RWPE2 (cell line): ENCODE measurements at places on chromosomes 7 and 10.

DNA sequence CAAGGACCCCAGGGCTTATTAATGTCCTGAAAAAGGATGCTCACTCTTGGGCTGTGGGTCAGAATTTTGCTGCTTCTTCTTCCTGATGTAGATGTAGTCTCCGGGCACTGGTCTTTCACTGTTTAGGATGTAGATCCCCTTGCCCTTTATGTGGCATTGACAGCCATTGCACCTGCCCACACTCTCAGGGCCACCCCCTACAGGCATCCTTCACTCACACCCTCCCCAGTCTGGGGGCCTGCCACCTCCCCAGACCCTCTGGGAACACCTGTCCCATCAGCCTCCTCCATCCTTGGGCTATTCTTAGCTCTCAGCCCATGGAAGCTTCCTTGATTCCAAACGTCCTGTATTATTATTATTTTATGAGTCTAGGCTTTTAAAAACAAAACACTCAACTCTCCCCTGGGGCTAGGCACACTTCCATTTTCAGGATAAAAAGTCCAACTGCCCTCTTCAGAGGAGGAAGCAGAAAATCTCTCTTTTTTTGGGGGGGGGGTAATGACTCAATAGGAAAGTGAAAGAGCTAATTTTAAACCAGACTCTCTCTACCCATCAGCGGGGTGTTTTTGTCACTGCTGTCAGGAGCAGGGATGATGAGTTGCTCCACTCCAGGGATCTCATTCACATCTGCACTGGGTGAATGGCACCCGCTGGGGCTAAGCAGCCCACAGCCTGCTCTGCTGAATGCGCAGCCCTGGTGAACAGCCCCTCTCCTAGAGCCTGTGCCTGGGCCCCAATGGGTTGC, 11.5 kb upstream of the KLRG2 start:
- no peak for DNase-seq

GRCh38 chr7:21422751-21423150, 5.1 kb upstream of the SP4 start:
- DNase-seq = no peak

- peak; percentile 55 for DNase-seq
Observed at GRCh38 chr7:2528481-2529095, 9.0 kb downstream of the LFNG start.

GRCh38 chr10:95784279-95784913, 28.4 kb downstream of the ENTPD1 start:
- no peak for DNase-seq

DNA sequence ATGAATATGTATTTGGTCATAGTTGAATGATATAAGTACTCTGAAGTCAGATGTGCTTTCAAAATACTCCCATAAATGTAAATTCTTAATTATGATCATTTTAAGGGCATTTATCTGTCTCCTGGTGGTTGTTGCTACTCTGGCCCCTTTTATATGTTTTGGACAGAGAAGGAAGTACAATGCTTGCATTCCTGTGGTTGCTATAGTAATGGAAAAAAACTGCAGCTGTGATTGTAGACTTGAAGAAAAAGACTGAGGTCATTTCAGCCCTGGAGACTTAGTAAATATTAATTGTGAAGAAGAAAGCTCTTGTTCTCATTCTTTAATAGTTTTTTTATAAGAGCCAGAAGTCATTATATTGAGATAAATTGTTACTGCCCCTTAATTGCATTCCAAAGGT, 70.2 kb upstream of the FERD3L start:
- DNase-seq = no peak

DNA sequence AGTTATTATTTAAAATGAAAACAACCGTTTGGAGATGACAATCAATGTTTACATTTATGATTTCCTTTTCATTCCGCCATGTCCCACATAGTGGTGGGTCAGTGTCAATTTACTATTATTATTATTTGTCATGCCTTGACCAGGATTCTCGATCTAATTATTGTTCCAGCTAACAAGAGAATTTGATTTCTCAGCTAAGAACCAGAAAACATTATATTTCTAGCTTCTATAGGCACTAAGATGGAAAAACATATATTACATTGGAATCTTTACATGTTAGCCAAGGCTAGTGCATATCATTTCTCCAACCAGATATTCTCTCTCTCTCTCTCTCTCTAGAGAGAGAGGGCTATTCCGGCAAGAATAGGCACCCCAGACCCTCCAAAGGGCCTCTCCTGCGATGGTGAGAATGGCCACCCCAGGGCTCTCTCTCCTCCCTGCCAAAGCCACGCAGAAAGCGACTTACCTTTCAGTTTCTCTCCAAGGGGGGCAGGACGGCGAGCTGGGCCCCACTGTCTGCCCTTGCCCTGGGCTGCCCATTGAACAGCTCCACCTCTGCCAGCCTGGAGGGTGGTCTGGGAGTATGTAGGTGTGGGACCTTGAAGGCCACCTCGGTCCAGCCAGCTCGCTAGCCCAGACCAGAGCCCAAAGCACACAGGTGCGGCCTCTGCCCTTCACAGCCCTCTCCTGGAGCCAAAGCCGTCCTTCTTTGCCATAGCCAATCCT, 2.4 kb downstream of the HOXA3 start:
- peak; percentile 56 for DNase-seq

DNA sequence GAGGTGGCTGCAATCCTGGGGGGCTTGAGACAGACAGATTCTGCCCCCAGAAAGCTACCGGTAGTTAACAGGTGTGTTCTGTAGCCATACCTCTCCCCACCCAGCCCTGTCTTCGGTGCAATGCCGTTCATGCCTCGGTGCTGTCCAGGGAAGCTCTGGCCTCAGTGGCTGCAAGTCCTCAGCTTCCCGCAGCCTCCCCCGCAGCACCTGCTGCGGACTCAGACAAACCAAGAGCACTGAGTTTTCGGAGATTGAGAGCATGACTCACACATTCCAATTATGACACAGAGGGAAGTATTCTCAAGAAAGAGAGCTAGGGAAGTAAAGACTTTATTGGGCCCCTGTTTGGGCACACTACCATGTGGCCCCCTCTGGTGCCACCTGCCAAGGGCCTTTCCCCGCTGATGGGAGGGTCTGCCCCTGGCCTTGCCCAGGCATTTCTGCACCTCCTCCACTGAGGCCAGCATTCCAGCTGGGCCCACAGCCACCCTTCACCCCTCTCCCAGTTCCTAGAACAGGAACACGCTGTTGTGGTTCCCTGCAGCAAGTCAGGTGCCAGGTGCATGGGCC, 30.2 kb upstream of the EZH2 start:
- DNase-seq = no peak

- no peak for DNase-seq
Observed at GRCh38 chr7:46932306-46932675, 649.6 kb downstream of the TNS3 start.

DNA sequence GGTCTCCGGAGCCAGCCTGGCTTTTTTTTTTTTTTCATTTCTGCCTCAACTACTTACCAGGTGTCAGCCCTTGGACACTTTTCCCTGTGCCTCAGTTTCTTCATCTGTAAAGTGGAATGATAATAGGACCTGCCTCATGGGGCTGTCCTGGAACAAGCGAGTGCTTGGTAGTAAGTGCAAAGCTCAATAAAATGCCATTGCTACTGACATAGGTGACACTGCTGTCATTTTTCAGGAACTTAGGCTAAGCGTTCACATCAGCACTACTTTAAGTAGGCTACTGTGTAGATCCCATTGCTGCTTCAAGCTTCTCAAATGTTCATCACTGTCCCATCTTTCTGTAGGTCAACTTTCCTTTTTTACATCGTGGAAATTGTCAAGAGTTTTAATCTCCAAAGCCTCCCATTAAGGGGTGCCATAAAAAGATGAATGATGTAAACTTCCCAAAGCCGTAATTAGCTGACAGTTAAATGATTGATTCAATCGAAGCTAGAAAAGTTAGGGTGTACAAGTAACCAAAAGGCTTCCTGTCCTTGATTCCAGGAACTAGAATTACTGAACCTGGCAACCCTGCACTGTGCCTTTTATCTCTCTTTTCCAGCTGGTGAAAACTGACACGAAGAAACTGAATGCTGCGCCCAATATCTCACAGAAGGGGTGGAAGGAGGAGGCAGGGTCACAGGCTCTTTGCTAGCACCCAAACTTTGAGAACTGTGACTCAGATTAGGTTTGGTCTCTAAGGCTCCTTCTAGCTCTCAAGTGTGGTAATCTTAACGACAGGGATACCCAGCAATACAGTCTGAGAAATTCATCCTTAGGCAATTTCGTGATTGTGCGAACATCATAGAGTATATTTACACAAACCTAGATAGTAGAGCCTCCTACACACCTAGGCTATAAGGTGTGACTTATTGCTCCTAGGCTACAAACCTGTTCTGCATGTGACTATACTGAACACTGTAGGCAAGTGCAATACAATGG, 861 bp upstream of the USP6NL start:
- no peak for DNase-seq

DNA sequence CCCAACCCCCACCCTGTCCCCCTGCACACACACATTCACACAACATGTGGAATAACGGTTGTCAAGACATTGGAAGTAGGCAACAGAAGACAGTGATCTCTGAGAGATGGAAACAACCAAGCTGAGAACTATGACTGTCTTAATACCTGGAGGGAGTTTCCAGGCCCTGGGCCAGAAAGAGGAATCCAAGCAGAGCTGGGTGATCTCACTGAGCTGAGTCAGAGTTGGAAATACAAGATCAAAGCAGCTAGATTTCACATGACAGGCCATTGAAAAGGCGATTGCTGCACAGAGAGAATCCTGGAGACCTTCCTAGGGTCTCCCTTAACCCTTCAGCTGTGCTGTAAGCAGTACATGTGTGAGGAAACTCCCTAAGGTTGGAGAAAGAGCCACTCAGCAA, 165.8 kb upstream of the PRSS1 start:
- DNase-seq = peak; percentile 76

DNA sequence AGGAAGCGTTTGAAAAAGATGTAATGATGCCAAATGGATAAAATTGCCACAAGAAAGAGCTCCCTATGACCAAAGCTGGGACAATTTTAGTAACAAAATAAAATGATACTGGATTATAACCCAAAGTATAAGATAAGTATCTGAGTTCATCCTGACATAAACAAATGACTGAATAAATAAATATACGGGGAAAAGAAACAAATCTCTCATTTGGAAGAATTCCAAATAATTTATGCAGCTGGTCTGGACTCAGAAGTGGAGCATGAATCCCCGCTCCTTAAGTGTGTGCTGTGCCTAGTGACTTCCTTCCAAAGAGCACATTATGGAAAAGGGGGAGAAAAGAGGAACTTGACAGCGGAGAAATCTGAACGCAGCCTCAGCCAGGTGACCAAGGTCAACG, 186.2 kb downstream of the RAMP3 start:
- DNase-seq = no peak

DNA sequence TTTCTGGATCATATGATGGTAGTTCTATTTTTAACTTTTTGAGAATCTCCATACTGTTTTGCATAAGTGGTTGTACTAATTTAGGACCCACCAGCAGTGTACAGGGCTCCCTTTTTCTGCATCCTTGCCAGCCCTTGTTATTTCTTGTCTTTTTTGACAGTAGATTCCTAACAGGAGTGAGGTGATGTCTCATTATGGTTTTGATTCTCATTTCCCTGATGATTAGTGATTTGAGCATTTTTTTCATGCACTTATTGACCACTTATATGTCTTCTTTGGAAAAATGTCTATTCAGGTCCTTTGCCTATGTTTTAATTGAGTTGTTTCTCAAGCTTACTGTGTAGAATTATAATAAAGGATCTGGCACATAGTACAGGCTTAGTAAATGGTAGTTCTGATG, 238.8 kb upstream of the BMPER start:
- no peak for DNase-seq

DNA sequence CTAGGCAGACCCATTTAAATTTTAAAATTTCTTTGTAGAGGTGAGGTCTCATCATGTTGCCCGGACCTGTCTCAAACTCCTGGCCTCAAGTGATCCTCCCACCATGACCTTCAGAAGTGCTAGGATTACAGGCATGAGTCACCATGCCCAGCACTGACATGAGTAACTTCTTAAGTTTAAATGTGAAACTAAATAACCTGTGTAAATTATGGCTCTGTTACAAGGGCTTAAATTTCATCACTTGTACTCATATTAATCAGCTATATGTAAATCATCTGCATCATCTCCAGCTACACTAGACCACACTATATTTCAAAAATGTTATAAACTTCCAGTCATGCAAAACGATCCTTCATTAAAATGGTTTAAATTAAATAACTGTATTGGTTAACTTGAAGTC, 56.1 kb downstream of the ATAD1 start:
- DNase-seq = no peak

GRCh38 chr10:23585666-23586065, 146.8 kb downstream of the OTUD1 start:
- DNase-seq = no peak

DNA sequence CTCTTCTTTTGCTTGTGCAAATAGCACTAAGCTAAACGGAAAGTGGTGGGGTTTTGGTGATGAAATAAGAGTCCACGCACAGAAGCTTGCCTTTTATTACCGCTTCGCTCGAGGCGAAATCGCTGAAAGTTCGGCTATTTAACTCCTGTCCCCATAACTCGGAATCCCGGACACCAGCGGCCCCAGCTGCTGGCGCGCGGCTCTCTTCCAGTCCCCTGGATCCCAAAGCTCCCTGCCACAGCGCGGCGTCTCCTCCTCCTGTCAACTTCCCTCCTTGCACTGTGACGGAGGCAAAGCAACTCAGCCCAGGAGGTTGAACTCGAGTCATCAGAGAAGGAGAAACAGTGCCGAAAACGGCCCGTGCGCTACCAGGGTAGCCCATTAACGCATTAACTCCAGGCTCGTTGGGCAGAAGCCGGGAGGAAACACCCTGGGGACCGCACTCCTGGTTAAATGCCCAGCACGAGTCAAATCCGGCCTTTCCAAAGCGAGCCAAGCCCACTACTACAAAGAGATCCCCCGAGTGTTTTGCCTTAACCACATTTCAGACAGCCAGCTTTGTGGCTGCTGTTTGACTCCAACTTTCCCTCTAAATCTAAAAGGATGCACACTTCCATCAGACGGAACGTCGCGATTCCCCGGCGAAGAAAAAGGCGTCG, 1.3 kb downstream of the SEMA3D start:
- peak; percentile 54 for DNase-seq

GRCh38 chr7:38819463-38819862, 89.5 kb downstream of the VPS41 start:
- DNase-seq = no peak

DNA sequence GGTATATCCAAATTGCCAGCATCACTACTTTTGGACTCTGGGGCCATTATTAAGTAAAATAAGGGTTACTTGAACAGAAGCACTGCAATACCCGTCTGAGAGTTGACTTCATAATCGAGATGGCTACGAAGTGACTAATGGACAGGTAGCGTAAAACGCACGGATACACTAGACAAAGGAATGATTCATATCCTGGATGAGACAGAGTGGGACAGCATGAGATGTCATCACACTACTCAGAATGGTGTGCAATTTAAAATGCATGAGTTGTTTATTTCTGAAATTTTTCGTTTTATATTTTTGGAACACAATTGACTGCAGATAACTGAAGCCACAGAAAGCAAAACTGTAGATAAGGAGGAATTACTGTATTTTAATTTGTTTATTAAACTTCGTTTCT, 421.5 kb upstream of the LRGUK start:
- no peak for DNase-seq

GRCh38 chr10:121734589-121735045, 136.4 kb upstream of the FGFR2 start:
- no peak for DNase-seq

GRCh38 chr7:74181821-74182220, 7.7 kb downstream of the EIF4H start:
- DNase-seq = no peak
